ENCODE measurements at places on chromosomes 11 and 22. TPM values are rescaled to one million over a fixed set of nuclear protein-coding genes. Genes with fewer than 3 reads are reported as not detected.
A peak's percentile ranks its signal among the peaks of the same experiment; 100 is the strongest.

- no peak for DNase-seq
These were observed 10.5 kb upstream of the PHOX2A start for GRCh38 chr11:72254299-72254993.

GRCh38 chr11:34332524-34332923, 25.3 kb downstream of the ABTB2 start:
- no peak for DNase-seq

The CECR2 gene
- 4.8 TPM for total RNA-seq

DNA sequence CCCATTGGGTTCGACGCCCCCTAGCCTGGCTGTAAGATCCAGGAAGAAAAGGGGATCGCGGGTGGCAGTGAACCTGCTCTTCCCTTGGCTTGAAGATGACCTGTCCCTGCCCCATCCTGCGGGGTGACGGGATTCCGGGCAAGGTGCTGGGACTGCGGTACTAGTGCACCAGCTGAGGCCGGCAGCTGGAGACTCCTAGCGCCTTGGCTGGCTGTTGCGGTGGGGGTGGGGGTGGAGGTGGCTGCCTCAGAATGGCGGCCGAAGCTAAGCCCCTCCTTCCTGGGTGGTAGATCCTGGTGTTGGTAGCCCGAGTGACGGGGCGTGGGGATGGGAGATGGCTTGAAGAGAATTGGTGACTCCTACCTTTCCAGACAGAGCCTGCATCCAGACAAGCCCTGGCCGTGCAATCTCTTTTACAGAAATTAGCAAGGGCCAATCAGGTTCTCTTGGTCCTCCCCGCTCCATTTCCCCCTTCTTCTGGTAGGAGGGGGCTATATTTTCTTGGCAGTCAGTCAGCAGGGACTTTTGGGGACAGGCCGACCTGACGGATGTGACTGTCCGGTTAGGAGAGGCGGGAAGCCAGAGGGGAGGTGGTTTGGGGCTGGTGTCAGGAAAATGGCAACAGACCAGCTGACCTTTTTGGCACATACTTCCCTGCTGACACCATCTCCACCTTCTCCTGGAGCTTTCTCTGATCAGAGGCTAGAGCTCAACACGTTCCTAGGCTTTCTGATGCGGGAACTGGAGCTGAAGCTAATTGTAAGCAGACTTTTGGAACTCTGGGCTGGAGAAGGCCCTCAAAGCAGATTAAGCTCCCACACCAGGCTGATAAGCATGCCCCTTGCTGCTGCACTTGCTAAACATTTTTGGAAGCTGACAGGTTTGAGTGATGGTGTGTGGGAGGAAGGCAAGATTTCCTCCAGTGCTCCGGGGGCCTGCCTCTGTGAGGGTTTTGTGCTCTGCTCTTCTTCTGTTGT, 2.0 kb downstream of the NAV2 start:
- no peak for DNase-seq

The C1QTNF4 gene
- total RNA-seq, result 5.0 TPM

DNA sequence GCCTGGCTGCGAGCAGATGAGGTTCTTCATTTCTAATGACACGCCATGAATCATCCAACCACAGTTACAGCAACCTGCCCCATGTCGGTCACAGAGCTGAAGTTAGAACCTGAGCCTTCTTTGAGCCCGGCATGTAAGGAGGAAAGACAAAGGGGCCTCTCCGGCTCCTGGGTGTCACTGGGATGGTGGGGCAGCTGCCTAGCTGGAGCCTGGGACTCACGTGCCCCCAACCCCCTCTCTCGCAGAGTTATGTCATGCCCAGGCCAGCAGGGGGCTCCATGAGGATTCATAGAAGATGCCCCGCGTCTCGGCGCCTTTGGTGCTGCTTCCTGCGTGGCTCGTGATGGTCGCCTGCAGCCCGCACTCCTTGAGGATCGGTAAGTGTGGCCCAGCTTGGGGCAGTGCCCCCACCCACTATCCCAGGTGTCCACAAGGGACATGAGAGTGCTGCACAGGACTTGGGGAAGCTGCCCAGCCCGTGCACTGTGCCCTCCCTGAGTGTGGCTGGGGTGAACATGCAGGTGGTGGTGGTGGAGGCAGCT, 148.5 kb downstream of the GRIK4 start:
- no peak for DNase-seq

DNA sequence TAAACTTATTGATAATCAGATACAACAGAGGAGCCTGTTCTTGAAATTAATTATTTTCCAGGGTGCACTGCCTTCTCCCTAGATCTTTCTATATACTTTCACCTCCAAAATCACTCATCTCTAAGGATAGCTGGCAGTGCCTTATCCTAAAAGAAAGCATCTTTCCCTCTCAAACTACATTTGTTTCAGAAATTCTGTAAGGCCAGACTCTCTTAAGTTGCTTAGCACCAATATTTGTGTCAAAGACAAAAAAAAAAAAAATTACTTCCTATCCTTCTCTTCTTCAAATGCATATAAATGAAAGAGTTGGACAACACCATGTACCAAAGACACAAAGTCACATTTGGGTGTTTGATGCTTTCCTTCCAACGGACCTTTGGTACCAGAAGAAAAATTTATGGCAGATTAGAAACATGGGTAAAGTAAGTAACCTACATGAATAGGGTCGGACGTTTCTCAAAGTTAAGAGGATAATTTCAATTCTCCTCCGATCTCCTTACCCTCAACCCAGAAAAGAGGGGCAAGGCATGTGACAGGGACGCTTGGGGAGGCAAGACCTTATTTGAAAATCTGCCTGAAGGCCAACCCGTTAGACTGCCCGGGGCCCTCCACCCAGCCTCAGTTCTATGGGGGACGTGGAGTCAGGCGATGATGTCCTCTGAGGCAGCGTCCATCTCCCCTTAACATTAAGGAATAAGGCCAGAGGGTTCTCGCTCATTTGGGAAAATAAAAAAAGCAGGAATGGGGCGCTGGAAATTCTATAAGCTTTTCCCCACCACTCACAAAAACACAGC, 66.3 kb downstream of the ETS1 start:
- no peak for DNase-seq

The APOL5 gene
- not detected for total RNA-seq

The FBLN1 gene
- 624 TPM for total RNA-seq

DNA sequence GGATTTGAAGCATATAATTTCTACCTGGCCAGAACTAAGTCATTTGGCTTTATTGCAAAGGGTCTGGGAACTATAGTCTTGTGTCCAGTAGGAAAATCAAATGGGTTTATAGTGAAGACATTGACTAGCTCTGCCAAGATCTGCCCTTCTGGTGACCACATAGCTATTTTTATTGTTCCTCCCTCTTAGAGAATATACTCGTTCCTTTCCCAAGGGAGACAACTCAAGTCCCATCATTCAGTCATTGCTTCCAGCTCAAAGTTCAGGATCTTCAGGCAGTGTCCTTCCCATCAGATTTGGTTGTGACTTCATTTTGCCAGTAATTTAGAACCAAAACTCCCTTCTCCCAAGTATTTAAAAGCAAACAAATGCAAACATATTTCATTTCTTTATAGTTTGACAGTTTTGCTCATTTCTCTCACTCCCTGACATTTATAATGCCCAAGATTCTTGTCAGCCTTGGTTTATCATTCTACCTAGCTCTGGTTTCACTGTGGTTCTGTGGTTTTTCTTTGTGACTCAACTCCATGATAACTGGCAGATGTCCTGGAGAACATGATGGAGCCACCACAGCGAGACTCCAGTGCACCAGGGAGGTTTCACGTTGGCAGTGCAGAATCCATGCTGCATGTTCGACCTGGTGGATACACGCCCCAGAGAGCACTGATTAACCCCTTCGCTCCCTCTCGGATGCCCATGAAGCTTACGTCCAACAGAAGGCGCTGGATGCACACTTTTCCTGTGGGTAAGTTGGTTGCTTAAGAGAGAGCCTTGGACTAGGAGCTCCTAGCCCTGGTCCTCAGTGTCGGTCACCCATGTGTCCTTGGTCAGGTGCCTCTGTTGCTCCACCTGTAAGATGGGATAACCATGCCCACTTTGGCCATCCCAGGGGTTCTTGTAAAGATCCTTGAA, 64.9 kb downstream of the DEPDC5 start:
- no peak for DNase-seq

DNA sequence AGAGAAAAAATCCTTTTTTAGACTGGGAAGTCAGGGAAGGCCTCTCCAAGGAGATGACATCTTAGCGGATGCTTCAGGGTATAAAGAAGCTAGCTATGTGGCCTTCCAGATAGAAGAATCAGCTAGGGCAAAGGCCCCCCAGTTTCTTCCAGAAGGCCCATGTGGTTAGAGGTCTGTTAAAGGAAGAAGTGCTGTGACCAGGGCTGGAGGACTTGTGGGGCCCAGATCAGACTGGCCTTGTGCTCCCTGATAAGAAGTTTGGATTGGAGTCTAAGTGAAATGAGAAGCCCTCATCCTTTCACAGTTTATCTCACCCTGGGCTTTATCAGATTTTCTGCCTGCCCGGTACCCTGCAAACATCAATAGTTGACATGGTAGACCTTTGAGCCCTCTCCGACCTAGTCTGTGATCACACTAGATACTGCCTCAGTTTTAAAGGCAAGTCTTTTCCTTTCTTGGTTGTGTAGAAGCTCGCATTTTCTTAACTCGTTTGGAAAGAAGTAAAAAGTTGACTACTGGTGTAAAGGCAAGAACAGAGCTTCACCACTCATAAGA, 7.8 kb downstream of the AMPD3 start:
- no peak for DNase-seq

DNA sequence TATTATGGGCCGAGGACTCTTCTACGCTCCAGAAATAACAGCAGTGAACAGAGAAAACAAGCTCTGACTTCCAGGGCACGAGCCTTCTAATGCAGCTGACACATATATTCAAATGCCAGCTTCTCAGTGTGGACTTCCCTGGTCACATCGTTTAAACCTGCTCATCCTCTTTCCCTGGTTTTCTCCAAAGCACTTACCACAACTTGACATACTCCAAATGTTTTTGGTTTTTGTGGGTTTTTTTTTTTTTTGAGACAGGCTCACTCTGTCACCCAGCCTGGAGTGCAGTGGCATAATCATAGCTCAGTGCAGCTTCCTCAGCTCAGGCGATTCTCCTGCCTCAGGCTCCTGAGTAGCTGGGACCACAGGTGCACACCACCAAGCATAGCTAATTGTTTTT, 105.5 kb downstream of the MICAL3 start:
- DNase-seq, result no peak

- DNase-seq, result no peak
These were observed 151.7 kb downstream of the ATXN10 start for GRCh38 chr22:45823336-45823735.

- no peak for DNase-seq
These were observed 3.4 kb upstream of the KCTD17 start for GRCh38 chr22:37048133-37048532.

DNA sequence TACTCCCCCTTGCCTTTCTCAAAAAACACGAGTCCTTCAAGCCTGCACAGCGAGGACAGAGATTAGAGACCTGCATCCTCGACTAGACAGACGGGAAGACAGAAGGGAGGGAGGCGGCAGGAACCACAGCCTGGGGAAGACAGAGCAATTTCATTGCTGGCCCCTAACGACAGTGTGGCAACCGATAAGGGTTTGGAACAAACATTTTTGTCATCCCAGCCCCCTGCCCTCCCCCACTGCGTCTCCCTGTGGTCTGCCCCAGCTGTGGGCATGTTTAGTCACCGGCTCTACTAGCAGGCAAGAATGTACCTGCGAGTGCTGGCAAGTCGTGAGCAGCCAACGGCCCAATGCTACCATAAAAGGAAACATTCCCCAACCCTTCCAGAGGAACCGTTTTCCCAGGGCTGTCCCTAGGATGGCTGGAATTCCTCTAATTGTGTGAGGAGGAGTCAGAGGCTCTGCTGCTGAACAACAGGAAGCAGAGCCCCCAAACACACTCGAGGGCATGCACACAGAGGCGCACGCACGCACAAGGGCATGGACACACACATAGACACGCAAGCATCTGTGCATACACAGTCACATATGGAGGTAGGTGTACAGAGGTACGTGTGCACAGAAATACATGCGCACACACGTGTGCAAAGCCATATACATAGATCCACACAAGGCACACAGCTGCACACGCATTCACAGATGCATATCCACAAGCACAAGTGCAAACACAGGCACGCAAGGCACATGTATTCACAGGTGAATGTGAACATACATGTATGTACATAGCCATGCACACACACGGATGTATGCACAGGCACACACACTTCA, 58.3 kb downstream of the MYH9 start:
- DNase-seq, result no peak

DNA sequence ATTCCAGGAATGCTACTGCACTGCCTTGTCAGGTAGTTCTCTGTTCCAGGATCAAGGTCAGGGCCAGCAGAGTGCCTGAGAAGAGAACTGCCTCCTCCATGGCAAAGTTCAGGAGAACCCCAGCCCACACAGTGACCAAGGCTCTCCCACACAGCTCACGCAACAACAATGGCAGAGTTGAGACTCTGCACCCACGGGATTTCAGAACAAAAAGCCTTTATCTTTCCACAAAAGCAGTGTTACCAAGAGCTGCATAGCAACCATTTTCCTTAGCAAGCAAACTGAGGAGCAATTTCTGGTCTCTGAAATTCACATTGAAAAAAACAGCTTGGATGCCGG, 11.1 kb downstream of the PLAAT3 start:
- peak; percentile 70 for DNase-seq

The OLFML1 gene
- 27.2 TPM for total RNA-seq

- no peak for DNase-seq
These were observed 7.2 kb upstream of the BID start for GRCh38 chr22:17781319-17782031.

- peak; percentile 63 for DNase-seq
These were observed 65.7 kb upstream of the NAV2 start for GRCh38 chr11:19646921-19647320.

DNA sequence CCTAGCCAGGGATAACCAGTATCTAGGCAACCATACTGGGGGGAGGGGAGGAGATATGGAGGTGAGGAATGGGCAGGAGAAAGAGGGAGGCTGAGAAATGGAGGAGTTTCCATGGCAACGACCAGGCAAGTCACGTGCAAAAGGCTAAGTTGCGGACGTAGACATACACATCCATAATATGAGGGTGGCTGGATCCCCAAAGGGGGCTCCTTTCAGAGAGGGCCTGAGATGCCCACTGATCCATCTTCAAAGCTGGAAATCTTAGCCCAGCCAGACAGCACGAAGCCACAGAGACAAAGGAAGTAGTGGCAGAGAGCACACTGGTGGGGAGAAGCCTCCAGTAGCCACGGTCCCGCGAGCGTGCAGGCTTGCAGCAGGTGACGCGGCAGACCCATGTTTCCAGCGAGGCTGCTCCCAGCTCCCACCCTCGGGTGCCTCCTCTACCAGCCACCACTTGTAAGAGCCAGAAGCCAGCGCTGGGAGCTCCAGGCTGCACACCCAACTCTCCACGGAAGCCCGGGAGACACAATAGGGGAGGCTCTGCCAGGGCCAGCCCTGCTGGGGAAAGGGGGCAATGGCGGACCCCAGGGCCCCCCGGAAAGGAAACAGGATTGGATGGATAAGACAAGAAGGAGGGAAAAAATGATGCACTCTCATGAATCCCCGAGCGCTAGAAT, 938 bp downstream of the FXYD6 start:
- no peak for DNase-seq

GRCh38 chr22:49592780-49593501, 234.7 kb downstream of the BRD1 start:
- DNase-seq, result no peak

- DNase-seq, result no peak
These were observed 2.4 kb downstream of the FADS2 start for GRCh38 chr11:61830237-61831105.
